ENCODE measurements at places on chromosomes 5 and 9.
A peak's percentile ranks its signal among the peaks of the same experiment; 100 is the strongest.

- DNase-seq, result no peak
Measured at GRCh38 chr5:96817506-96817905, 9.8 kb upstream of the ERAP1 start.

DNA sequence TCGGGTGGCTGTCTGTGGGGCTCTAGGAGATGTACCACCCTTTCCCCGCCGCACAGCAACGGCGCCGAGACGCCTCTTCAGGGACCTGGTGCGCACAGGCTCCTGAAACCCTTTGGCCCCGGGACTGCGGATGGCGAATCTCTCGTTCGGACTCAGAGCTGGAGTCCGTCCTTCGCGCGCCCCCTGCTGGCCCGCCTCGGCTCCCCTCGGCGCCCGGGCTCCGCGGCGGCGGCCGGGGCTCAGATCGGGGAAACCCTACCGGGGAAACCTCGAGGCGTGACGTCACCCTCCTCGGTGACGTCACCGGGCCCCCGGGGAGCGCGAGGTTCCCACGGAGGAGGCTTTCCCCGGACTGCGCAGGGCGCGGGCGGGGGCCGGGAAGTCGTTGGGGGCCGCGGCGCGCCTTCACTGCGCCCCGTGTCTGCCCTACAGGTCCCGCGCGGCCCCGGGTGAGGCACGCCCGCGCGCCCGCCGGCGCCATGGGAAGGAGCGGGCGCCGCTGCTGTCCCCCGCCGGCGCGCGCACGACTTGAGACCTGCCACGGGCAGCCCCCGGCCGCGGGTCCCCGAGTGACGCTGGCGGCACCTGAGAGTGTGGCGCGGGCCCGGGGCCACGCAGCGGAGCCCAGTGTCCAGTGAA is 7.9 kb downstream of the PRR7 start:
- DNase-seq, result peak; percentile 94

- no peak for DNase-seq
Measured at GRCh38 chr9:128937310-128938165, 9.9 kb downstream of the DOLK start.

DNA sequence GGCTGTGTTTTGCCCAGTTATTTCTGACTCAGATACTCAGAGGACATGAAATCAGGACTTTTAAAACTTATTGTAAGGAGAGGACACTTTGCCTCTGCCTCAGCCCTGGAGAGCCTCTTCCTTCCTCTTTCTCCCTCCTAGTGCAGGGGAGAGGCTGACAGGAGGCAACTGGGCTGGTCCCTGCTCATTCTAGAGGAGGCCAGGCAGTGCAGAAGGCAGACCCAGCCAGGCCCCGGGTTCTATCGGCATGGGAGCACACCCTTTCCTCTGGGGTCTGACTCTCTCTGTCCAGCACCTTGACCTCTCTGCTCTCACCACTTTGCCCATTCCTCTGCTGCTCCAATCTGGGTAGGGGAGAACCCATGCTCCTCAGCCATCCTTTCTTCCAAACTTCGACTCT is 16.0 kb upstream of the SMIM32 start:
- DNase-seq, result no peak

GRCh38 chr9:31608881-31609280 is 775.6 kb upstream of the ACO1 start:
- DNase-seq, result no peak

DNA sequence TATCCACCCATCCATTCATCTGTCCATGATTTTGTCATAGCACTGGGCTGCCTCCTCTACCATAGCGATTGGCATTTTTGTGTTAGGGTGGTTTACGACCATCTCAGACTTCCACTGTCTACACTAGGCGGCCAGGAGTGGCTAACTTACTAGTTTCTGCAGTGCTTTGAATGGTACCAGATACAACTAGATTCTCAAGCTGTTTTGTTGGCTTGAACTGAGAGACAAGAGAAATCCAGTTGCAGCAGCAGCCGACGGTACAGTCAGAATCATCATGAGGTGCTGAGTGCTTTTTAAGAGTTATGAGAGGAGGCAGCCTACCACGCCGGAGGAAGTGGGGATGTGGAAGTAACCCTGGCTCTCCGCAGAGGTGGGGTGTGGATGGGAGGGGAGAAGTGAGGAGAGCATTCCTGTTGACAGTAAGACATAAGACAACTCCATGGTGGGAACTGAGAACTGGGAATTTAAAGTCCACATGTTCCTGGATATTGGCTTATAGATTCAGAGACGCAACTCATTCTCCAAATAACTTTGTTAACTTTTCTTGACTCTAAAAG is 27.9 kb downstream of the COL5A1 start:
- DNase-seq, result no peak

- DNase-seq, result no peak
Measured at GRCh38 chr5:67806654-67807438, 408.7 kb upstream of the PIK3R1 start.

DNA sequence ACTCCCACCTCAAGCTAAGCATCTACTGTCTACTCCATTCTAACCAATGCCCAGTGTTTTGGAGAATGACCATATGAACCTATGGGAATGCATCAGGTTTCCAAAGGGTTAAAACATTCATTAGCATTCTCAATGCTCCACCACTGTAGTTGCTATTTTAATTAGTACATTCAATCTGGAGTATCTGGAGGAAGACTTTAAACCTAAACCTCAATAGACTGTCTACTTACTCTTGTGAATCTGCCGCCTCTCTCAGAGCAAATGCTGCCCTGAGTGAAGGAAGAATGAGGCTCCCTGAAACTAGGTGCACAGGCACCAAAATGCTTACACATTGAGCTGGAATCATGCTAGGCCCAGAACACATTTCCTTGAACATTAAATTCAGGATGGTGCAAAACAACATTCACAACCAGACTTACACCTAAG is 2.0 kb downstream of the ENC1 start:
- DNase-seq, result no peak

- DNase-seq, result no peak
Measured at GRCh38 chr5:80057921-80058320, 22.8 kb downstream of the THBS4 start.

DNA sequence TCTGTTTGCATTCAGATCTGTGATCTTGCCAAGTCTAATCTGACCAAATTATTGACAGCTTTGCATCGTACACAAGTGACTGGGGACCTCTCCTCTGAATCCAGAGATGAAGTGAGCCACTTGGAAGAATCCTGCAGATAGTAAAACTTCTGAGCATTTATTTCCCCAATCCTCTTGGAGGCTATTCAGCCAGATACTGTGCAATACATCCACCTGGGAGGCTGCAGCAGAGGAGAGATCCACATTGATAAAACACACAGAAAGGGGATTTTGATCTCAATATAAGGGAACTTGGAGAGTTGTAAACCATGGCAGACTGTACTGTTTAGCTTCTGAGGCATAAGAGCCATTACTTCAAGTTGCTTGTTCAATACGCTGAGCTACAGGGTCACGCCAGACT is 654.6 kb downstream of the MTRR start:
- DNase-seq, result no peak

Data from activated CD8-positive, alpha-beta T cell treated with anti-CD3 and anti-CD28 coated beads for 36 hours (primary cell).